ENCODE measurements at places on chromosomes 6 and 20.

DNA sequence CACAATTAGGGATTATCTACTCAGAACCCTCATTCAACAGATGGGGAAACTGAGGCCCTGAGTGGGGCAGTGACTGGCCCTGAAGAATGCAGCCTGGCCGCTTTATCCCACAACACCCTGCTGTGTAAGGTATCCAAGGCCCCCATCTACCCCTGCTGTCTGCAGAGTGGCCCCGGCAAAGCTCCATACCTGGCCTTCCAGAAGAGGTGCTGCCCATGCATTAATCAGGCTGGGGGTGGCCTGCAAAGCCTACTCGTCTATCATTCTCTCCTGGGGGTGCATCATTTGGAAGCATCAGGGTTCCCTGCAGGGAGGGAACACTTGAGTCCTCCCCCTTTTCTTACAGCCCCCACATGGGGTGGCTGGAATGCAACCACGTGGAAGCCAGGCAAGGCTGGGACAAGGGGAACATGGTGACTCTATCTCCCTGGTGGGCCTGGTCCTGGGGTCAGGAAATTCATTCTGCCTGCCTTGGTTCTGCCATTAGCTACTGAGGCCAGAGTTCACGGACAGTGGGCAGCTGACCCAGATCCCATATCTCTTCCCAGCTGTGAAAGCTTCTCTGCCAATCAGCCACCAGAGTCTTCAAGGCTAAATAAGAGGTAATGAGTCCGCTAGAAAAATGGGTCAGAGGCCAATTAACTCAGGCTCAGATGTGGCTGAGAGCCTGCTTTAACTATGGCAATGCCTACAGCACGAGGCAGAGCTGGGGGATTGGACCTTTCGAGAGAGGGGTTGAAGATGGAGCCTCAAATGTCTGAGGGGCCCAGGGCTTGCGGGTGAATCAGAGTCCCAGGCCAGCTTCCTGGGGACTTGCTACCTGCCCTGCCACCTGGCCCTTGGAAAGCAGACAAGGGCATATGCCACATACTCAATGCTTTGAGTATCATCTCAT lies 72.3 kb upstream of the TOX2 start:
- no peak for DNase-seq

- no peak for DNase-seq
Measured at GRCh38 chr20:31930779-31931178, 21.1 kb downstream of the PDRG1 start.

- DNase-seq = no peak
Measured at GRCh38 chr6:16852671-16853070, 91.4 kb upstream of the ATXN1 start.

GRCh38 chr6:87965806-87966205 lies 81.8 kb upstream of the SPACA1 start:
- DNase-seq = no peak

- DNase-seq = no peak
Measured at GRCh38 chr6:163866192-163866591, 451.7 kb downstream of the QKI start.

- DNase-seq = no peak
Measured at GRCh38 chr20:57425150-57426013, 34.2 kb downstream of the RBM38 start.

- no peak for DNase-seq
Measured at GRCh38 chr6:133707456-133707855, 181.5 kb upstream of the TCF21 start.

GRCh38 chr6:6707143-6707542 lies 118.6 kb downstream of the LY86 start:
- DNase-seq = no peak

GRCh38 chr6:116059713-116060571 lies 749 bp downstream of the FRK start:
- DNase-seq = no peak

DNA sequence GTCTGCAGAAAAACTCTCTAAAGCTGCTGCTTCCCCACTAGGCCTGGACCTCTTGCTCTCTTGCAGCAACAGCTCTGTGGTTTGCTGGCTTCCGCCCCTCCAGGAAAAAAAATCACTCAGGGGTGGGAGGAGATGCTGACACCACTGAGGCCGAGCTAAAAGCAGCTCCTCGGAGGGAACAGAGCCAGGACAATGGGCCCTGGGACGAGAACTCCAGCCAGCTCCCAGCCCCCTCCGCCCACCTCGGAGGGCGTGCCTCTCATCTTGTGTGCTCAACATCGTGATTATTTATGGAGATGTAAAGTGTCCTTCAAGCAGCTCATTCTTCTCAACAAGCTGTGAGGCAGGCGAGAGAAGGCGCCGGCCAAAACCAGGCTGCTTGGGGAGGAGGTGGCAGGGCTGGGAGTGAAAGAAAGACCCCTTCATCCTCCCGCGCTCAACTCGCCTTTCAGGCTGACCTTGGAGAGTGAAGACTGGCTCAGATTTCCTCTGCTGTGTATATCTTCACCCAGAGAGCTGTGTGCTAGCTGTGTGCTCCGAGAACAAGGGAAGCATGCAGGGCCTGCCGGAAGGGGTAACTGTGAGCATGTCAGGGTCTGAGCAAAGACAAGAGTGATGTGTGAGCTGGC lies 53.5 kb upstream of the LRFN2 start:
- DNase-seq = no peak

GRCh38 chr6:53168516-53169267 lies 20.1 kb upstream of the GCM1 start:
- no peak for DNase-seq

DNA sequence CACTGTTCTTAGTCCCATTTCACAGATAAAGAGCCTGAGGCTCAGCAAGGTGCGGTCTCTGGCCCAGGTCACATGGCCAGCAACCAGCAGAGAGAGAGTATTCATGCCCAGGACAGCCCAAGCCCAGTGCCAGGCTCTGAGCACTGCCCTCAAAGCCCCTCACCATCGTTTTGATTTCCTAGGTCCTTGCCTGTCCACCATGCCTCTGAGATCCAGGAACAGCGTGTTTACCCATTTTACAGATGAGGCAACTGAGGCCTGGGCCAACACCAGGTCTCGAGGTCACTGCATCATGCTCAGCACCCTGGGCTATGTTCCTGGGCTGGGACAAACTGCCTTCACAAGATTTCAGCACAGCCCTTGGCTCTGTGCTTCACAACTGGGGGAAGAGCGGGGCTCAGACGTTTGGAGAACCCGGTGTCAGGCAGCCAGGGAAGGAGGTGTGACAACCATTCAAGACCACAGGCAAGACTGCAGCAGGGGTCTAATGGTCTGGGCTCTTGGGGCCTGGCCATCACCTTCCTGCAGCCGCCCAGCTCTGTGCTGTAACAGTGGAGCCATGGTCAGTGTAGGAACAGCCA lies 1.3 kb upstream of the BPIFA2 start:
- no peak for DNase-seq

DNA sequence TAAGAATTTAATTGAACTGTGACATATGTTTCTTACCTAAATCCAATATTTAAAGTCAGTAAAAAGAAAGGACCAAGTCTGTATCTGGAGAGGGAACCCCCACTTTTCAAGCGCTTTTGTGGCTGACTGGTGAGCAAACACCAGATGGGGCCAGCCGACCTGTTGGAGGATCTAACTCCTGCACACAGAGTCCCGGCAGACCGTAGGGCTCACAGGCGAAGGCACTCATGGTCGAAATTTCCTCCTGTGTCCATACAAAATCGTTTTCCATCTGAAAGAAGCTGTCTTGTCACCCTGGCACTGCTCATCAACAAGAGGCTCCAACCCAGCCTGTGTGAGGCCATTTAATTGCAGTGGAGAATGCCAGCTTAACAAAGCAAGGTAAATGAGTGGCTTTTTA lies 94.0 kb downstream of the SCML4 start:
- DNase-seq = no peak
